ENCODE measurements at places on chromosomes 11 and 22.

DNA sequence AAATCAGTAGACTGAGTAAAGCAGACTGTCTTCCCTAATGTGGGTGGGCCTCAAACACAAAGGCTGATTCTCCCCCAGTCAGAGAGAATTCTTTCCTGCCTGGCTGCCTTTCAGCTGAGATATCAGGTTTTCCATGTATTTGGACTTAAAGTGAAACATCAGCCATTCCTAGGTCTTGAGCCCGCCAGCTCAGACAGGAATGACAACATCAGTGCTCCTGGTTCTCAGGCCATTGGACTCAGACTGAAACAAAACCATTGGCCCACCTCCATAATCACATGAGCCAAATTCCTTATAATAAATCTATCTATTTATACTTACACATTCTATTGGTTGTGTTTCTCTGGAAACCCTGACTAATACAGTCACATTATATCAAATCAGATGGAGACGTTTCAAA, 56.7 kb upstream of the CLPB start:
- no peaks in the 10 kb centered on the region for H3K36me3 ChIP-seq
- no peaks in the 10 kb centered on the region for H3K4me1 ChIP-seq
- no peak for DNase-seq

DNA sequence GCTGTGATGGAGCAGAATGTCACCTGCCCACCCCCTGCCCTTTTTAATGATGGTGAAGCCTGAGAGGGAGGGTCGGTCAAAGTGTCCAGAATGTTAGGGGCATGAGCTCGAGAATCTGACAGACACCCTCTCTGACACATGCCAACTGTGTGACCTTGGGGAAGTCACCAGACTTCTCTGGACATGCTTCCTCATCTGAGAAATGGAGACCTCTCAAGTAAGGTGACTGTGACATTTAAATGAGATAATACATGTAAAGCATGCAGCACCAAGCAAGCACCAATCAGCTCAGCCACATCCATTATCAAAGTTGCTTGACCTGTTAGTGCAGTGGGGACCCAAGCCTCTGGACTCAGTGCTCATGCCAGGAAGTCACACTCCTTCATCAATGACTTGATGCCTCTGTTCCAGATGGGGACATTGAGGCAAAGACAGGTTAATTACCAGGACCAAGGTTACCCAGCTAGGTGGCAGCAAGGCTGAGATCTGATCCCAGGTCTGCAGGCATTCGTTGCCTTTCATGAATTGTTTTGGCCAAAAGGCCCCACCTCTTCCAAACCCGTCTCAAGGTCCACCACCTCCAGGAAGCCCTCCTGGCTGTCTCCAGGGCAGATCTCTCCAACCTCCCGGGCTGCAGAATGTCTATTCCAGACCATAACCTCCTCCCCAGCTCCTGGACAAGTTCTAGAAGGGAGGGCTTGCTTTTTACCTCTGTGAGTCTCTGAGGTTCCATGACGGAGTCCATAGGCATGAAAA, 38.8 kb upstream of the SYT7 start:
- no peaks in the 10 kb centered on the region for H3K36me3 ChIP-seq
- H3K4me3 ChIP-seq: no peak overlapping the region
- no peak for DNase-seq
- H3K27me3 ChIP-seq: peaks cover 13% of the 10 kb centered on the region
- H3K4me1 ChIP-seq: no peaks in the 10 kb centered on the region
- no peak overlapping the region for H3K27ac ChIP-seq

GRCh38 chr11:93480756-93481155, 62.4 kb downstream of the SMCO4 start:
- DNase-seq: no peak
- no peaks in the 10 kb centered on the region for H3K27me3 ChIP-seq
- H3K4me3 ChIP-seq: no peak overlapping the region
- H3K27ac ChIP-seq: no peak overlapping the region
- no peaks in the 10 kb centered on the region for H3K4me1 ChIP-seq

GRCh38 chr11:125328225-125328580, 163.7 kb downstream of the PKNOX2 start:
- no peak overlapping the region for H3K27ac ChIP-seq
- H3K4me1 ChIP-seq: no peaks in the 10 kb centered on the region
- no peak overlapping the region for H3K4me3 ChIP-seq
- H3K36me3 ChIP-seq: no peaks in the 10 kb centered on the region
- no peak for DNase-seq

DNA sequence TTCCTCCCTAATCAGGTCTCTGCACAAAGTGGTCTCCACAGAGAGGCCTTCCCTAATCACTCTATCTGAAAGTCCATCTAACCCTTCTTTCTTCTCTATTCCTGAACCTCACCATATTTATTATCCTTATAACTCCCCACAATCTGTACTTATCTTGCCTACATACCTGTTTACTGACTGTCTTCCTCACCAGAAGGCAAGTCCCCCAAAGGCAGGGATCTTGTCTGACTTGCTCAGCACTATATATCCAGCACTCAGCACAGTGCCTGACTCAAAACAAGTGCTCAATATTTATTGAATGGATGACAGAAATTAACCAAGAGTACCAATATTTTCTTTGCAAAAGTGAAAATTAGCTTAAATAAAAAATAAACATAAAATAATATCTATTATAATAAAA, 5.5 kb downstream of the DCUN1D5 start:
- no peak overlapping the region for H3K4me3 ChIP-seq
- H3K36me3 ChIP-seq: peaks cover 25% of the 10 kb centered on the region
- DNase-seq: no peak
- peaks cover 17% of the 10 kb centered on the region for H3K4me1 ChIP-seq
- no peaks in the 10 kb centered on the region for H3K27me3 ChIP-seq

DNA sequence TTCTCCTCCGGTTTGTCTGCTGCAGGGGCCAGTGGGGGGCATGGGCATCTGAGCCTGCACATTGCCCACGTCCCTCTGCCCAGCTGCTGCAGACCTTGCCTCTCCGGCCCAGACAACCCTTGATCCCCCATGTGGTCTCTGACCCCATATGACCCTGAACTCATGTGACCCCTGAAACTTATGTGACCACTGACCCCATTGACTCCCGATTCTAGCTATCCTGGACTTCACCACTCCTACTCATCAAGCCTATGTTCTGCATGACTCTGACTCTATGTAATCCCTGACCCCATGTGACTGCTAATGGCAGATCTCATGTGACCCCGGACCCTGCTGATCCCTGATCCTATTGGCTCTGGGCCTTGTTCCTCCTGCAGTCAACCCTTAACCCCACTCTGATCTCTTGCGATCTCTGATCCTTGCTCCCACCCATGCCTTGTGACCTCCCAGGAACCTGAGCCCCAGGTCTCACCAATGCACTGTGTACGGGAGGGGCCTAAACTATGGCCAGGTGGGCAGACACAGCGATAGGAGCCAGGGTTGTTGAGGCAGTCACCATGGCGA, 5.7 kb downstream of the LTBP3 start:
- H3K4me1 ChIP-seq: peaks cover 49% of the 10 kb centered on the region
- no peak for DNase-seq
- no peaks in the 10 kb centered on the region for H3K27me3 ChIP-seq
- H3K36me3 ChIP-seq: peaks cover 29% of the 10 kb centered on the region
- H3K27ac ChIP-seq: no peak overlapping the region

- H3K27ac ChIP-seq: no peak overlapping the region
- no peak overlapping the region for H3K4me3 ChIP-seq
- no peaks in the 10 kb centered on the region for H3K36me3 ChIP-seq
- no peaks in the 10 kb centered on the region for H3K4me1 ChIP-seq
- H3K27me3 ChIP-seq: no peaks in the 10 kb centered on the region
- peak; percentile 74 for DNase-seq
These were observed 5.7 kb downstream of the CDCA5 start for GRCh38 chr11:65078151-65078550.

- no peak overlapping the region for H3K4me3 ChIP-seq
- H3K36me3 ChIP-seq: no peaks in the 10 kb centered on the region
- H3K27me3 ChIP-seq: no peaks in the 10 kb centered on the region
These were observed 103.0 kb downstream of the PLEKHA7 start for GRCh38 chr11:16911186-16911585.

DNA sequence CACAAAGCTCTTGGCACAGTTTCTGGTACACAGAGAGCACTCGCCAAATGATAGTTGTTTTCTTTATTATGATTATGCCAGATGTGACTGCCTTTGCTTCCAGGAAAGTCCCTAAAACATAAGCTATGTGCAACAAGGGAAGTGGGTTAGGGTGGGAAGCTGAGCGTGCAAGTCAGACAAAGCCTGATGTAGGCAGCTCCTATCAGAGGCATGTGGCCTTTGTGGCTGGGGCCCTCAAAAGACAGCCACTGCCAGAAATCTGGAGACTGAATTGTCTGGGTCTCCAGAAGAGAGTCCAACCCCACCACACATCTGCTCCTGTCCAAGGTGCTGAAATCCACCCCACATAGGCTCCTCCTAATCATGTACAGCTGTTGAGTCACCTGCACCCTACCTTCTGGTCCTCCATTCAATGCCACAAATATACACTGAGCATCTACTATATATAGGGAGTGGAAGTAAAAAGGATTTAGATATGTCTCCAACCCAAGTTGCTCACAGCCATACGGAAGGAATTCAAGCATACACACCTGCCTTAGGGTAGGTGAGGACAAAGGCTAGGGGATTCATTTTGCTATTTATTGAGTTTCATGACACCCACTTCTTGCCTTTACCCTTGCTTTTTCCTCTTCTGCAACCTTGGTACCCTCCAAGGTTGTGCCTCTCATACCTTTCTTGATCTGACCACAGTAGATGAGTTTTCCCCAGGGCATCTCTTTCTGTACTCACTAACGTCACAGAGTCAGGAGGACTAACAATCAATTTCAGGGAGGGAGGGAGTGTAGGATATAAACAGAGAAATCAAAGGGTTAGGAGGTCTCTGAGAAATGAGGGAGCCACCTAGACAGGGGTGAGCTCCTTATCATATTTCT, 12.4 kb downstream of the SEC14L3 start:
- no peak for DNase-seq
- H3K4me3 ChIP-seq: no peak overlapping the region
- no peak overlapping the region for H3K27ac ChIP-seq
- no peaks in the 10 kb centered on the region for H3K4me1 ChIP-seq
- peaks cover 3% of the 10 kb centered on the region for H3K27me3 ChIP-seq
- no peaks in the 10 kb centered on the region for H3K36me3 ChIP-seq

- peaks cover 8% of the 10 kb centered on the region for H3K4me1 ChIP-seq
- H3K4me3 ChIP-seq: no peak overlapping the region
- no peaks in the 10 kb centered on the region for H3K36me3 ChIP-seq
- no peaks in the 10 kb centered on the region for H3K27me3 ChIP-seq
- no peak for DNase-seq
These were observed 6.4 kb downstream of the CCDC89 start for GRCh38 chr11:85679576-85679975.

- H3K27ac ChIP-seq: no peak overlapping the region
- no peaks in the 10 kb centered on the region for H3K4me1 ChIP-seq
These were observed 192.3 kb downstream of the CADM1 start for GRCh38 chr11:115311949-115312348.

DNA sequence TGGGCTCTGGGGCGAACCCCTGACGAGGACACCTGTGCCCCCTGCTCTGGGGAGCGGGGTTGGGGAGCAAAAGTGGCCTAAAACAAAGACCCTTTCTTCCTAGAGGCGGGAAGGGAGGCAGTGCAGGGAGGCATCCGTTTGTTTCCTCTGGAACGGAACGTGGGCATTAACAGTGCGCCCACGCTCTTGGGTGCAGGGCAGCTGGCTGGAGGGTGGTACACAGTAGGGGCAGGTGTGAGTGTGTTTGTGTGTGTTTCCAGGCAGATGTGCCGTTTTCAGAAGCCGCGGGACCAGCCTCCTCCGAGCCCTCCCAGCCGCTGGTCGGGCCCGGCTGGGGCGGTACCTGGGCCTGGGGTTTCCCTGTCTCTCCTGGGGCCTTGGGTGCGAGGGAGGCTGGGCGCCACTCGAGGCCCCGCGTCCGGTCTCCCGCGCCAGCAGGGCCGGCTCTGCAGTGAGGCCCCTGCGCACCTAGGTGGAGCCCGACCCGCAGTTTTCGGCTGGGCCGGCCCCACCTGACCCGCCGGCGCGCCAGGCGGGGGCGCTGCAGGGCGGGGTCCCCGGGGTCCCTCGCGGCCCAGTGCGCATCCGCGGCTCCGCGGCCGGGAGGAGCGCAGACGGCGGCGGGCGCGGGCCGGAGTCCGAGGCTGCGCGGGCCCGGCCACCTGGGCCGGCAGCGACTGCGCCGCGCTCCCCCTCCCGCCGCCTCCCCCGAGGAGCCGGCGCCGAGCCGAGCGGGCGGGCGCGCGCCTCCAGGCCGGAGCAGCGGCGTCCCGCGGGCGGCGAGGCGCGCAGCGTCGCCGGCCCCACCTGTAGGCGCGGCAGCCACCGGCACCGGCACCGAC, 1252.7 kb downstream of the BRD1 start:
- peaks cover 46% of the 10 kb centered on the region for H3K27me3 ChIP-seq
- H3K4me1 ChIP-seq: no peaks in the 10 kb centered on the region
- H3K4me3 ChIP-seq: no peak overlapping the region
- H3K27ac ChIP-seq: no peak overlapping the region

GRCh38 chr22:40190501-40190900, 12.8 kb downstream of the TNRC6B start:
- H3K27me3 ChIP-seq: no peaks in the 10 kb centered on the region
- H3K27ac ChIP-seq: no peak overlapping the region
- no peak overlapping the region for H3K4me3 ChIP-seq
- peaks cover 30% of the 10 kb centered on the region for H3K4me1 ChIP-seq
- no peaks in the 10 kb centered on the region for H3K36me3 ChIP-seq
- peak; percentile 46 for DNase-seq

- H3K27me3 ChIP-seq: no peaks in the 10 kb centered on the region
- DNase-seq: no peak
- H3K27ac ChIP-seq: no peak overlapping the region
- peaks cover 4% of the 10 kb centered on the region for H3K4me1 ChIP-seq
These were observed 26.9 kb downstream of the KCNQ1 start for GRCh38 chr11:2471804-2472096.

GRCh38 chr11:117514256-117514655, 186.6 kb downstream of the CEP164 start:
- no peak overlapping the region for H3K27ac ChIP-seq
- H3K4me1 ChIP-seq: peaks cover 16% of the 10 kb centered on the region
- H3K4me3 ChIP-seq: no peak overlapping the region
- DNase-seq: no peak
- no peaks in the 10 kb centered on the region for H3K36me3 ChIP-seq

DNA sequence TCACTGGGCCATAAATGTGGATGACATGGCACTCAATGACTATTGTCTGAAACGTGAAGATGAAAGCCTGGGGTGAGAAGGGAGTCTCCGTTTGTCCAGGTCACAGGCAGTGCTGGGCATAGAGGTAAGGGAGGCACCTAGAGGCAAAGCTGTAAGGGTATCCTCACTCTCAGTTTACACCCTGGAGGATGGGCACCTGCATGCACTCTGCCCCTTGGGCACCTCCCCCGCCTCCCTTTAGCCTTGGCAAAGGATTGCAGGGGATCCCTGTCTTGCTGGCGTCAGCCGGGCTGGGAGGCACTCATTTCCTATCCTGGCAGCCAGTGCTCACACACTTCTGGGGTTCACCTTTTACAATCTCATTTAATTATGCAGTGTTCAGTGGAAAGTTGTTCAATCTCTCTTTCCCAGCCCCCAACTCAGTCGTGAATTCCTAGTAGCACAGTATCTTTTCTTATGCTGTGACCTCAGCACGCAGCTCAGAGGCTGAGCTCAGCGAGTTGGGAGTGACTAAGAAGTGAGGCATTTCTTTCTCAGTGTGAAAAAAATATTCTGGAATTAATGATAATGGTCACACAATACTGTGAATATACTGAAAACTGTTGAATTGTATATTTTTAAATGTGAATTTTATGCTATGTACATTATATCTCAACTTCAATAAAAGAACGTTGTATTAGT, 866.6 kb downstream of the BRD1 start:
- peaks cover 9% of the 10 kb centered on the region for H3K27me3 ChIP-seq
- DNase-seq: no peak
- no peaks in the 10 kb centered on the region for H3K36me3 ChIP-seq
- H3K4me1 ChIP-seq: no peaks in the 10 kb centered on the region
- no peak overlapping the region for H3K4me3 ChIP-seq

GRCh38 chr11:46001448-46001914, 79.0 kb downstream of the LARGE2 start:
- no peaks in the 10 kb centered on the region for H3K36me3 ChIP-seq
- no peak overlapping the region for H3K27ac ChIP-seq
- H3K4me1 ChIP-seq: peaks cover 6% of the 10 kb centered on the region
- H3K4me3 ChIP-seq: no peak overlapping the region
